ENCODE measurements at places on chromosomes 5 and 9.
A peak's percentile ranks its signal among the peaks of the same experiment; 100 is the strongest.

- no peak for ATAC-seq
Observed at GRCh38 chr9:77747163-77747562, 99.0 kb upstream of the GNA14 start.

- ATAC-seq: no peak
Observed at GRCh38 chr9:18890372-18890771, 142.6 kb downstream of the SAXO1 start.

DNA sequence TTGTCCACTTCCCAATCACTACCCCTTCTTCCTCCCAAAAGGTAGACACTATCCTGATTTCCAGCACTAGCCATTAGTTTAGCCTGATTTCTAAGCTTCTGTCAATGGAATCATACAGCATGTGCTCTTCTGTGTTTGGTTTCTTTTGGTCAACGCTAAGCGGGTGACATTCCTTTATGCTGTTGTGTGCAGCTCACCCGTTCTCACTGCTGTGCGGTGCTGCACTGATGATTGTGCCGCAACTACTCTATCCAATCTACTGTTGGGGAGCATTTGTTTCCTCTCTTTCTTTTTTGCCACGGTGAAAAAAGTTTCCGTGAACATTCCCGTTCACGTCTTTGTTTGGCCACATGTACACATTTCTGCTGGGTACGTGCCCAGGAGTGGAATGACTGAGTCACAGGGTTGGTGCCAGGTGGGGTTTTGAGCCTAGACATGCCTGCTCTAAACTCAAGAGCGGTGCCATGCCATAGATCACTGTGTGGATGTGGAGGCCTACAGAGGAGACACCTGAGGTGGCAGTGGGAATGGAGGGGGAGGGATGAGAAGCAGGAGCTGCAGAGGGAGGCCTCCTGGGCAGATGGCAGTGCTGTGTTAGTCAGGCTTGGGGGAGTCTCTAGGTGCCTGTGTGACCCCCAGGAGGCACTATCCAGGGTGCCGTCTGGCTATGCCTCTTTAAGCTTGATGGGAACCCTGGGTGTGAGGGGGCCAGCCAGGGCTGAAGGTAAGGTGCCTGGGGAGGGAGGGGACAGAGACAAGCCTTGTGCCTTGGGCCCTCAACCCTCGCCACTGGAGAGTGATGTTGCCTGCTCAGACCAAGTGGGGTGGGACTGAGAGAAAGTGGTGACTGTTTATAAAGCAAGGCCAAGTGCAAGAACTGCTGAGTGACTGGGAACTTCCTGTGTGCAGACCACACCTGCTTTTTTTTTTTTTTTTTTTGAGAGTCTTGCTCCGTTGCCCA is 11.4 kb upstream of the ANKRD33B start:
- peak; percentile 66 for ATAC-seq

GRCh38 chr5:43073597-43074546 is 33.8 kb upstream of the ANXA2R start:
- ATAC-seq: no peak

DNA sequence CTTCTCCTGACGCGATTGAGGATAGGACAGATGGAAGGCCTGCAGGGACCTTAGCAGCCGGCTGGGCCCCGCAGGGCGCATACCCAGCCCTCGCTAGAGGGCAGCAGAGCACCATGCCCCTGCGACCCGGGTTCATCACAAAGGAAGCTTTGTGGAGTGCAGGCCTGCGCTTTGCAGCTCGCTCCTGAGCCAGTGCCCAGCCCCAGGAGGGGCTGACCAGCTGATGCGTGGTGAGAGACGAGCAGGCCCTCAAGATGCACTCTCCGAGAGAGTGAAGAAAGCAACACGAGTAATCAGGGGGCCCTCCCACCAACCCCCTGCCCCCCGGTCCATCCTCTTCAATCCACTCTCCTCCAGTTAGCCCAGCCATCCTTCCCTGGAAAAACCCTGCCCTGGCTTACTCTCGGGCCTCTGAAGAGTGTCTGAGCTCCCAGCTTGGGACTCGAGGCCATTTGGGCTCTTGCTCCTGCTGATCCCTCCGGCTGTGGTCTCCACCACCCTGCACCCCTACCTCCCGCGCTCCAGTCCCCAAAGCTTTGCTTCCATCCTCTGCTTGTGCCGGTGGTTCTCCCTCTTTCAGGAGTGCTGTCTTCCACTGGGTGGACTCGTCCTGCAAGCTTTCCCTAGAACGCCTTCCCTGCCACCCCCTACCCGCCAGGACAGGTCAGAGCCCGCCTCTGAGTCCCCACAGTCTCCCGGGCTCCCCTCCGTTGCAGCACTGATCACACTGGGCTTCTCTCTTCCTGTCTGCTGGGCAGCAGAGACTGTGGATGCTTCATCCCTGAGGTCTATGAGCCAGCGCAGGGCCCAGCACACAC is 9.1 kb upstream of the KIF12 start:
- ATAC-seq: peak; percentile 55

GRCh38 chr5:157993986-157994691 is 135.2 kb upstream of the CLINT1 start:
- peak; percentile 38 for ATAC-seq

- ATAC-seq: no peak
Observed at GRCh38 chr5:38719403-38719802, 126.4 kb upstream of the OSMR start.

DNA sequence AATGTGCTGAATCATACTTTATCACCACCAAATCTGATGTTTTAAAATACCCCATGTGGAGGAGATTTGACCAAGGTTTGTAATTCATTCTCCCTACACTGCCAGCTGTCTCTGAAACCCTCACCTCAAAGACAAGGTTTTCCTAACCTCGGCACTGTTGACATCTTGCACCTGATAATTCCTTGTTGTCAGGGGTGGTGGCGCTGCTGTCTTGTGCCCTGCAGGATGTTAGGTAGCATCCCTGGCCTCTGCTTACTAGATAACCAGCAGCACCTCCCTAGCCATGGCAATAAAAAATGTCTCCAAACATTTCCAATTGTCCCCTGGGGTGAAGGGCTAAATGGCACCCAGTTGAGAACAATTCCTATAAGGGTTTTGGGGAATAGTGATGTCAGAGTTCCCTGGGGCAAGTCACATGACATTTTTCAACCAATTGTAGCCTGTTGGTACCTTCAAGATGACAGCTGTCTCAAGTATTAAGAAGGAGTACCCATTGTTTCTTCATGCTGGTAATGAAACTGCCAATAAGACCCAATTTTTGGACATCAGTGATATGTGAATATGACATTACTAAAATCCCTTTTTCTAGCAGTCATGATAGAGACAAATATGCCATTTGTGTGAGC is 160.6 kb upstream of the PLCXD3 start:
- no peak for ATAC-seq

DNA sequence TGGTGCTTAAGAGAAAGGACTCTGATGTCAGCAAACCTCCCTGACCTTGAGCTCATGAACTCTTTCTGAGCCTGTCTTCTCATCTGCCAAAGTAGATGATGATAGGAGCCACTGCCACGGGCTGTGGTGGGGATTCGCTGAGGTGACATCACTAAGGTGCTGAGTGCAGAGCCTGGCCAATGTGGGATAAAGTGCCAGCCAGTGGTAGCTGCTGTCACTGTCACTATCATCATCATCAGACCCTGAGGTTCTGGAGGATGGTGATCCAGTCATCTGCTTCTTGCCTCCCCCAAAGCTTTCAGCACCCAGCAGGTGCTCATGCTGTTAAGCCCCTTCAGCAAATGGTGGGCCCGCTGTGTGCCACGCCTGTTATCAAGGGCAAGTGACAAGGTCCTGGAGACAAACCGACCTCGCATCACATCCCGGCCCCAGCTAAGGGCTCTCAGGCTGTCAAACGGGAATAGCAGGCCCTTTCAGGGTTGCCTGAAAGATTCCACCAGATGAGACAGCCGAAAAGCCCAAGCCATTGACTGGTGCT is 6.4 kb downstream of the FPGS start:
- ATAC-seq: no peak

- peak; percentile 24 for ATAC-seq
Observed at GRCh38 chr5:150067405-150067960, 18.9 kb downstream of the CSF1R start.

DNA sequence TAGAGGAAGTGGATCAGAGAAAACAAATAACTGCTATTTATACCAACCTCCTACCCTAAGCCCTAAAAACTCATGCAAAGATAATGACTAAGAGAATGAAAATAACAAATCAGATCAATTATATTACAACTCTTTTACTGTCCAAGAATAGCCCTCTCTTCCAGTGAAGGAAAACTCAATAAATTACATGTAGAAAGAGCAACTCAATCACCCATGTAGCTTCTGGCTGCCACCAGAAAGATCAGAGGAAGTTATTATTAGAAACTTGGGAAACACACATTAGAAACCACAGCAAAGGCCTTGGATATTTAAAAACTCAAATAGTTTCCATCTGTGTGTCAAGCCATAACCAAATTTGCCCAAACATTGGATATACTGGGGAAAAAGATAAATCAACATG is 134.0 kb upstream of the TARS1 start:
- no peak for ATAC-seq

DNA sequence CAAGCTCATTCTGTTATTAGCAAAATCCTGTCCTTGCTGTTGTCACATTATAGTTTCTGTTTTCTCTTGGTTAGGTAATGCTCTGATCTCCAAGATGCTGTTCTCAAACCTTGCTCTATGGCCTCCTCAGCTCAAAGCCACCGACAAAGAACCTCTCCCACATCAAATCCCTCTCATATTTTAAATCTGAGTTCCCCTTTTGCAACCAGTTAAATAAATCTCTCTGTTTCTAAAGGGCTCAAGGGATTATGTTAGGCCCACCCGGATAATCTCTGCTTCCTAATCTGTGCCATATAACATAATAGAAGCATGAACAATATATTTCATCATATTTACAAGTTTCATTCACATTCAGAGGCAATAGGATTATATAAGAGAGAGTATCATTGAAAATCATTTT is 286.0 kb downstream of the CYLC2 start:
- ATAC-seq: no peak

DNA sequence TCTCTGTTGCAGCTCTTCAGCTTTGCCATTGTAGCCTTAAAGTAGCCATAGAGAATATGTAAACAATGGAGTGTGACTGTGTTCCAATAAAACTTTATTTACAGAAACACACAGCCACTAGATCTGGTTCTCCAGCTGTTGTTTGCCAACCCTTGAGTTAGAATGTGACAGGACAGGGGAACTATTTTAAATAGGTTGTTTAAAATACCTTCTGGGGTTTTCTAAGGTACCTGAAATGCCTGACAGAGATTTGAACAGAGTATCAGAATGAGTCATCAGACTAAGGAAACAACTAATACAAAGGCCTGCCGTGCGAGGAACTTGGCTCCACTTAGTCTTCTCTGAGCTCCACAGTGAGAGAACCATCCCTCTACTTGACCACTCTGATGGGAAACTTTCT is 85.4 kb downstream of the HSD17B4 start:
- ATAC-seq: peak; percentile 71

DNA sequence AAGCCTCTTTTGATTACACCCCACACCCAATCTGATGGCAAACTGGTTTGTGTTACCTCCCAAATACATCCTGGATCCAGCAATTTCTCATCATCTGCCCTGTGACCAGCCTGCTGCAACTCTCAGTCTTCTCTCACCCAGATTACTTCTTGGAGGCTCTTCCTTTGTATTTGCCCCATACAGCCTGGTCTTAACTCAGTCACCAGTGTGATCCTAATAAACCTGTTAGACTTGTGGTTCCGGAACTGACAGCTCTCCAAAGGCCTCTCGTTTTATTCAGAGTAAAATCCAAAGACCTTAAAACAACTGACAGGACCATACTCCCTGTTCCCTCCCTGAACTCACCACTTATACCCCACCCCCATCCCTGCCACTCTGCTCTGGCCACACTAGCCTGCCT is 228.2 kb upstream of the PAPPA start:
- no peak for ATAC-seq

- no peak for ATAC-seq
Observed at GRCh38 chr5:147689426-147689825, 93.1 kb downstream of the JAKMIP2 start.

- no peak for ATAC-seq
Observed at GRCh38 chr5:2015961-2016360, 133.2 kb upstream of the IRX4 start.

DNA sequence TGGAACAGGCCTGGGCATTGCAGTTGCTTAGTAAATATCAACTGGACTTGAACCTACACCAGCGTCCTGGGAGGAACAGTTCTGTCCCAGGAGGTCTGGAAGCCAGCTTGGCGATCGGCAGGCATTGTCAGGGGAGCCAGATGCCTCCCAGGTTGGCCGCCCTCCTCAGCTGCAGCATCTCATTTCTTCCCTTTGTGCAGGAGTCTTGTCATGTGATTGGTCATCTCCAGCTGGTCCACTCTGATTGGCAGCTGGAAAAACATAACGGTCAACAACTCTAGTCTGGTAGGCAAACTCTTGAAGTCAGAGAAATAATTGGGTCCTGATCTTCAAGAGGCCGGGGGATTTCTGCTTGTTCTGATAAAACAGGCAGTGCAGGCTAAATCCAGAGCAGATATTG is 29.6 kb upstream of the NCS1 start:
- no peak for ATAC-seq

GRCh38 chr5:116719106-116719505 is 144.5 kb upstream of the SEMA6A start:
- ATAC-seq: no peak

Measured in activated CD4-positive, CD25-positive, alpha-beta regulatory T cell treated with anti-CD3 and anti-CD28 coated beads, Interleukin-2, amount 50 U/mL, for 24 hours (primary cell).